ENCODE measurements at places on chromosomes 6 and 20.

- no peak for DNase-seq
Measured at GRCh38 chr6:81172056-81172740, 580.3 kb downstream of the TENT5A start.

DNA sequence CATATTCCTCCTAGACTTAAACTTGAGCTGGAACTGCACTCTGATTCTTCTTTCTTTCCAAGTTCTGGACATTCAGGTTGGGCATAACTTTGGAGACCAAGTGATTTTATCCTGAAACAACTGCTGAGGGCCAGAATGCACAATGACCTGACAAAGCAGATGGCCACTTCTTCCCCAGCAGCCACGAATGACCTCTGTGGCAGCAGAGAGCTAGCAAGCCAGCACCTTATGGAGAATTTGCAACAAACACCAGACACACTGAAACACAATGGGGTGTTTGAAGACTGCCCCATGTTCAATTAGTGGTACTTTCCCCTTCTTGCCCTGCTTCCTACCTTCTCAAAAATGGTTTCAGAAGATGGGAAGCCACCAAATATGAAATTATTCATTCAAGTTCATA is 4.2 kb upstream of the TENT5A start:
- DNase-seq = no peak

DNA sequence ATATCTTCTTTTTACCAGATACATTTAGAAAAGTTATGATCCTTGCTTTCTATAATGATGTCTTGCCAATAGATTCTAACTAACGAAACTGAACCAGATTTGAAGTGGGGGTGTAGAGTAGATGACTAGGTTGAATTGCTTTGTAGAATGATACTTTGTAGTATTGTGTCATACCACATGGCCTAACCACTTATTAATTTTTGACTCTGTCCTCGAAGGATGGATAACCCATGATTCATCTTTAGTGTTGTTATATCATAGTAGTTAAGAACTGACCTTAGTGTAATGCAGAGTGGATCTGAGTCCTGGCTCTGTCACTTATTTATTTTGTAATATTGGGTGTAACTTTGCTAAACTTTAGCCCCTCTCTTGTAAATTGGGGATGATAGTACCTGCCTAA is 4.5 kb downstream of the PHF3 start:
- DNase-seq = no peak

DNA sequence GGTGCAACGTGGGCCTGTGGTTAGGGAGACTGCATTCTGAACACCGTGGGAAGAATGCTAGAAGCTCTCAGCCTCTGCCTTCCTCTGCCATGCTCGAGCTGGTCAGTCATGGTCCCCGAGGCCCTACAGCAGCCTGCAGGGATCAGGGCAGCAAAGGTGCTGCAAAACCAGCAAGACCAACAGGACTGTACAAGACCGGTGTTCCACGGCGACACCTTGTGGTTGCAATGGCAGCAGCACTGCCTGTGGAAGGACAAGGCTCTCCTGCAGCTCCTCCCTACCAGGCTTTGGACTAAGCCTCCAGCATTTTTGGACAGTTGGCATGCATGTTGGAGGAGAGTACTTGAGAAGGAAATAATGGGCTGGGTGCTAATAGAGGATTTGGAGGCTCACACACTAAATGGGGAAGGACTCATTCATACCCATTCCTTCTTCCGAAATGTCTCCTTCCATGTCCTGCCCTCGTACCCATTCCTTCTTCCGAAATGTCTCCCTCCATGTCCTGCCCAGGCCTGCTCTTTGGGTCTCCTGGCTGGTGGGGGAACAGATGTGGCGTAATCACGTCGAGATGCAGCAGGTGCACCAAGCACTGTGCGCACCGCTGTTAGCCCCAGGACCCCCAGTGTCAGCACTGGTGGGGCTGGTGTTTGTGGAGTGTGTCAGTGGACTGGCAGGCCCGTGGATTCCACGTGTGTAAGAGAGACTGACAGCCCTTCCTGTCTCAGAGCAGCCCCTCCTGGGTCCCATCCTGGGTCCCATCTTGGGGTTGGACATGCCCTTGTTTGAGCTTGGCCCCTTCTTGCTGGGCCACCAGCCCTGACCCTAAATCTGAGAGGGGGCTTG is 18.6 kb upstream of the MYT1 start:
- no peak for DNase-seq

DNA sequence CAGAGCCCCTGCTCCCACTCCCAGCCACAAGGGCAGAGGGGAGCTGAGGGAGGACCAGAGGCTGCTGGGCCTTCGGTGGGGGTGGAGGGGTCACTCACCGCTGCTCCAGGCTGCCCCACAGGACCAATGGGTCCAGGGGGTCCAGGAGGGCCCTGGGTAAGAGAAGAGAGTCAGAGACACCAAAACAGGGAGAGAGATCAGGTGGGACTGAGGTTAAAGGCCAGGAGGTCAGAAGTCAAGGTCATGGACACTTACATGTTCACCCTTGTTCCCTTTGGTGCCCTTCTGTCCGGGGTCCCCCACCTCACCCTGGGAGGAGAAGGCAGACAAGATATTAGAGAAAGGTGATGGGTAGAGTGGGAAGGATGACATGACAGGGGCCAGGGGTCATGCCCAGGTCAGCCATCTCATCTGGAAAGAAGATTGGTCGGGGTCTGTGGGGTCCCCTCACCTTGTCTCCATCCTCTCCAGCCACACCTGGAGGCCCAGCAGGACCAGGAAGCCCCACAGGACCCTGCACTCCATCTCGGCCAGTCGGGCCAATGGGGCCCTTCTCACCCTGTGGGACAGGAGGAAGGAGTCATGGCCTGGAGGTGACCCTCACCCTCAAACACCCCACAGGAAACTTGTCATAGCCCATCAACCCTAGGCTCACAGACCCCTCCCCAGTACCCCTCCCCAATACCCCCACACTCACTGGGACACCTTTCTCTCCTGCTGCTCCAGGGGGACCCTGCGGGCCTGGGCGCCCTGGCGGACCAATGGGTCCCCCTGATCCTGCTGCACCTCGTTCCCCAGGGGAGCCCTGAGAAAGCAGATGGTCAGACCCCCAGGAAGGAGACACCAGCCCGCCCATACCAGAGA is 21.0 kb downstream of the COL11A2 start:
- DNase-seq = no peak

DNA sequence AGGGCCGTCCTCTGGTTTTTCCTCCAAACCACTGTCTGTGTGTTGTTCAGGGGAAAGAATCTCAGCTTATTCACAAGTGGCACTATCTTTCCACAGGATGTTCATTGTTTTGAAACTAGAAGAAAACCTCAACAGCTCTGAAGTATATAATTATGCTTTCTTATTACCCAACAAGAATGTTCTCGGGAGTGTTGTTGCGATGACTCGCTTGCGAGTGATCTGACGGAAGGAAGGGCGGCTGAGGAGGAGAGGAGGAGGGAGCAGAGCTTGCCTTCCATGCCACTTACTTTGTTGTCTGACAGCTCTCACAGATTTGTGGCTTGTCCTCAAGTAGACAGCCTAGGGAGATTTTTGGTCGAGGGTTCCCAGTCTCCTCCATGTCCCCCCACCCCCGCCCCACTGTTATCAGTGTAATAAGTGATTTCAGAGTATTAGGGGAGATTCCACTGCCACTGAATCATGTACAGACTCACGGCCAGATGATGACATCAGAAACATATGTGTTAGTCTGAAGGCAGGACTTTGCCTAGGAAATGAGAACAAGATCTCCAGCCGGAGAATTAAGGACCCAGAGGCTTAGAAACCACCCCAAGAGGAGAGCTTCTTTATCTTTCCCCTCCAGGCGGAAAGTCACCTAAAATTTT is 80.7 kb upstream of the CCN6 start:
- no peak for DNase-seq

DNA sequence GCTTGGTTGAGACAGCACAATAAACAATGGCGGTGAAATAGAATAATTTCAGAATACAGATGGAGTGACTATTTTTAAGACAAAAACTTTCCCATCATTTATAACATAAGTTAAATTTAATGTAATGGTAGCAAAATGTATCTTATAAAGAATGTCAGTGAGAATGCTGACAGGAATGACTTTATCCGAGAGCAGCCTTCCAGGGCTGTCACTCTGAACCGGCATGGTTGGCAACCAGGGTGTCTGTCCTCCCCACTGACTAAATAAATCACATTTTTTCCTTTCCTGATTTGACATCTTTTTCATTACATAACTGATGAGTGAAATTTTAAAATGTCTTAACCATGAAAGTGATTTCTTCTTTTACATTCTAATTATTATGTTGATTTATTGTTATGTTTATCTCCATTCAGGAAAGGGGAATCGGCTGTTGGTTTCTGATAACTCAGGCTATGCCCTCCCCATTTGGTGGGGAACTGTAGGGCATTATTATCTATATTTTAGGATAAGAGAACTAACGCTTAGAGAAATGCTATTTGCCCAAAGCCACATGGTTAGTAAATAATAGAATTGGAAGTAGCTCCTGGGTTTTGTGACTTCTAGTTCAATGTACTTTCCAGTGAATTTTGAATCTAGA is 109.2 kb upstream of the OGFRL1 start:
- no peak for DNase-seq

All from NCI-H510A (cell line).